Activated T-helper 17 cell treated with anti-CD3 and anti-CD28 coated beads, Interleukin-2, amount 50 U/mL, for 72 hours (primary cell): ENCODE measurements at places on chromosomes 5 and 9.

DNA sequence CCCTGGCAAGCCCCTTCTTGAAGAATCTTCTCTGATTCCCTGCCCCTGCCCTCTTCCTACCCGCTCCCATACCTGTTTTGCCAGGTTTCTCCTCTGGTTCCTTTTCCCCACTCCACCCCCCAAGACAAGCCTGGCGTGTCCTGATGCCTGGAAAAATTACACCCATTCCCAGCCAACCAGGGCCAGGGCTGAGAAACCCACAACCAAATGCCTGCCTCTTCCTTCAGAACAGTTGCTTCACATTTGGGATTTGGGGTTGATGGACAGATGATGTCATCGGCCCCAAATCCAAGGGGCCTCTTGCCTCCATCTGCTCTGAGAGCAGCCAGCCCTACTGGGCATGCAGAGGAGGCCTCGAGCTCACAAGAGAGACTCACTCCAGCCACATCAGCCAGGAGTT is 8.8 kb upstream of the NEK6 start:
- ATAC-seq: no peak

DNA sequence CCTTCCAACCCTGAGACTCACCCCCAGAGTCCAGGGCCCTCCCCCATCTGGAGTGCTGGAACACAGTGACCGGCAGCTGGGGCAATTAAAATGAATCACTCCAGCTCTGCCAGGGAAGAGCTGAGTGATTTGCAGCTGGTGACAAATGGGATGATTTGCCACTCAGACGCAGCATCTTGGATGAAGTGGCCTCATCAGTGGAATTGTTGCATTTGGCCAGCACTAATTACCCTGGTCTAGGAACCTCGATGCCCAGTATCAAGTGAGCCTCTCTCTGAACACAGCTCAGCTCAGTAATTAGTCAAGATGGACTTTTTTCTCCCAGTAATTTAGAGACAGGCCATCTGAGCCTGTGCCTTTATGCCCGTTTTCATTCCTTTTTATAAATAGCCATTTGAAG is 259.5 kb downstream of the GRIA1 start:
- ATAC-seq: no peak

- peak; percentile 0 for ATAC-seq
Observed at GRCh38 chr9:84758817-84759216, 89.3 kb downstream of the NTRK2 start.

DNA sequence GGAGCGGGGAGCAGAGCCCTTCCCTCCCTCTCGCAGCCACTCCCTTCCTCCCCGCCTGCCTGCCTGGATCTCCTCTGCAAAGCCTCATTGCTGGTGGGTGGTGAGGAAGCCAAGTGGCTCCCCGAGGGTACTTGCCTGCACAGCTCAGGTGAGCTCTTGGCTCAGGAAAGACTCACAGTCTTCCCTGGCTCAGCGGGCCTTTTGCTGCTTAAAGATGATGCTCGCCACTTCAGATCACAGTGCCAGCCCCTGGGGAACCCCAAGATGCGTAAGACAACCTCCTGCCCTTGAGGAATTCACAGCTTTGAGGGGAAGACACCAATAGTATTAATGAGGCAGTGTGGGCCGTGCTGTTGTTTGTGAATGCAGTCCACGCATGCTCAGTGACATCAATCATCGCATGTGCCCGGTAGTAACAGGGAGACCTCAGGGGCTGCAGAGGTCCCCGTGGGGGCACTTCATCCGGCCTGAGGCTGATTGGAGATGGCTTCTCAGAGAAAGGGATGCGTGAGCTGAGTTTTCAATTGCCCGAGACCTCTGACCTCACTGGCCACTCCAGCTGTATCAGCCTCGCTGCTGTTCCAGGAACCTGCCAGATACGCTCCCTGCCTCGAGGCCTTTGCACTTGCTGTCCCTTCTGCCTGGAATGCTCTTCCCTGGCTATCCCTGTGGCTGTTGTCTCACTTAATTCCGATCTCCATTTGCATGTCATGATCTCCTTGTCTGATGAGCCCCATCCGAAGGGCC is 36.8 kb downstream of the ERGIC1 start:
- ATAC-seq: no peak

DNA sequence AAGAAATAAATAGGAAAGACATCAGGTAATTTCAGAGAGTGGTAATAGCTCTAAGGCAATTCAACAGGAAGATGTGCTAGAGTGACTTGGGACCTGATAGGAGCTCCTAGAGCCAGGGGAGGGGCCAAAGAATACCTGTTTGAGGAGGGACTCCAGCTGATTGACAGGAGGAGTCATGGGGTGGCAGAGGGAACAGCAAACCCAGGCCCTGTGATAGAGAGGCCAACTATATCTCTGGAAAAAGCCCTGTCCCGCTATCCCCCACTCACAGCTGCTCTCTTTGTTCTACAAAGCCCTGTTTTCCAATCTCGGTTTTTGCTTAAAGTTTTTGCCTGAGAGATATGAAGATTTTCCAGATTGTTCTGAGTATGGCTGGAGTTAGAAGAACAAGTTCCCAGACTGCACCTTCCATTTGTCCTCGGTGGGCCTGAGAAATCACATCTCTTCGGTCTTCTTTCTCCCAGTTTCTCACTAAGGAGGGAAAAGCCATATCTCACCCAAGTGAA is 9.0 kb upstream of the NSD1 start:
- peak; percentile 74 for ATAC-seq

DNA sequence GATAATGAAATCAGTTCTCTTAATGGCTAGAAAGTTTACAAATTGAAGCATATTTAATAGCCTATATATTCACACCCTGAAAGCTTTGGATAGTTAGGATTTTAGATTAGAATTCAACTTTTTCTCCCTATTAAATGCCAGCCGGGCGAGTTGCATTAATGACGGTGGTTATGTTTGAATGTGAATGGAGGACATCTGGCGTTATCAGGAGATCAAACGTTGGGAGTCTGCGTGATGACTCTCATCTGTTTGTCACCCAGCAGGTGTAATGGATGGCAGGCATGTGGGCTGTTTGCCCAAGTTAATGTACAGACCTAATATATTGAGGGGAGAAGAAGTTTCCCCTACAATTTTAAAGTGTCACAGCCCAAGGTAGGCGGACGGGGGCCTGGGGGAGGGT is 1227.7 kb upstream of the WWC1 start:
- no peak for ATAC-seq

DNA sequence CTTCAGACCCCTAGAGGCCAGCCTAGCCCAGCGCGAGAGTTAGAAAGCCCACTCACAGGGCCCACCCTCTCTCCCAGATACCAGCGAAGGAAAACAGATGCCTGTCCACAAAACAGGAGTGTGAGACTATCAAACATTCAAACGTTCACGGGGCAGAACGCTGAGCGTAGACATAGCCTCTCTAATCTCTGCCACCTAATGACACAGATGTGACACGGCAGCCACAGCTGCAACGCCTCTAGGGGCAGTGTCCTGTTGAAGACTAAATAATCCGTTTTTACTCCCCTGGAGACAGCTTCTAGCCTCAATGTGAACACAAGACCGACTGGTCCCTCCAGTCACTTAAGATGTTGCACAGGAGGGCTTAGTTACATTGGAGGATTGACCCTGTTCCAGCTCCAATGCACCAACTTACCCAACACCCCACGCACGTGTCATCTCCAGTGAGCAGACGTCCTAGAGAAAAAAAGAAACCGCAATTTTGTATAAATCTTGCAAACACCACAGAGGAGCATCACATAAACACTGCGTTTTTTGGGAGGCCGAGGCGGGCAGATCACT is 14.3 kb downstream of the DIPK1B start:
- ATAC-seq: peak; percentile 22

- ATAC-seq: no peak
Observed at GRCh38 chr5:77168161-77168878, 42.2 kb upstream of the PDE8B start.

GRCh38 chr5:93364378-93364777 is 216.6 kb downstream of the NR2F1-AS1 start:
- ATAC-seq: no peak

- no peak for ATAC-seq
Observed at GRCh38 chr5:57761513-57761912, 278.9 kb upstream of the ACTBL2 start.

GRCh38 chr5:125559296-125559695 is 812.9 kb upstream of the ZNF608 start:
- ATAC-seq: no peak

DNA sequence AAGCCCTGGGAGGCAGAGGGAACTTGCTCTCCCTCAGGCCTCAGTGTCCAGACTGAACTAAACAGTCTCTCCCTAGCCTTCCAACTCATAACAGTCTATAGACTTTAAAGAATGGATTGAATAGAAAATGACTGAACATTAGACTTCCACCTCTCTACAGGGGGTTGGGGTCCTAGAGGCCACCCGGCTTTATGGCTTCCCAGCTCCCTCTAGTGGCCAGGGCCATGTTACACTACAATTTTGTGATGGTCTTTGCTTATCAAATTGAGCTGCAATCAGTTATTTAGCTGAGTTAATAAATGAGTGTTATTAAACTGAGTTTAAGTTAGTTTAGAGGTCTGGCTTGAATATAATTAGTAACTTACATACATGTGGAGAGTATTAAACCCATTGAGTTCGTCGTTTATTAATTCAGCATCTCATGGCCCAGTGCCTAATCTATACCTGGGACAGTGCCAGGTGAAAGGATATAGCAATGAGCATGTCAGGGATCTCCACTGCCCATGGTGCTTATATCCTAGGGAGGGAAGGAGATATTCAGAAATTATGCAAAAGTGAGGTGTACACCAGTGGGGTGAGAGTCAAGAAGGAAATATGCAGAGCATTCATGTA is 105.2 kb downstream of the SH3TC2 start:
- ATAC-seq: peak; percentile 44

DNA sequence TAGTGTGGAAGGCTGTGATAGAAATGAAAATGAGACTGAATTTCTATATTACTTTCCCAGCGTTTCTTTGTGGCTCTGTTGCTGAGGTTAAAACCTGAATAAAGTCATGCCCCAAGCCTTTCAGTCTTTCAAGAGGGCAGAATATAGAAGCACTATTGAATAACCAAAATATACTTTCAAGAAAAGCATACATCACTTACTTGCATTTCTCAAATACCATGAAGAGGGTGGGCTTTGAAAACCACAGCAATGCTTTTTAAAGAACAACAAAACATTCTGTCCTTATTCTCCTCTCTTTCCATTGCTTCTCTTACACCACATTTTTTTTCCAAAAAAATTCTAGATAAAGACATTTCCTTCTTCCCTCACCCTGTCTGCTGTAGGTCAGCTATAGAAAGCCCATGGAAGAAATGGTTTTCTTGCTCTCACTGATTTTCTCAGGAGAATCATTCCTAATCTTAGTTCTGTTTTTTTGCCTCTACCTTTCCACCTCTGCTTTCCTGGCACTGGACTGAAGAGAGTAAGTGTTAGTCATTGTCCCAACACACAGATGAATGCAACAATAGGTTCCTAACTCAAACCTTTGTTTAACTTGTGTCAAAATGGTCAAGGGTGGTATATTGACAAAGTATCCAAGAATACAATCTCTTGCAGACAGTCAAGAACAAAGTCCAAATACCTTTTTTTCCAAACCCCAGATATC is 51.6 kb downstream of the NUDT12 start:
- no peak for ATAC-seq

GRCh38 chr5:65108786-65109743 is 340.3 kb downstream of the CWC27 start:
- ATAC-seq: no peak

- ATAC-seq: no peak
Observed at GRCh38 chr5:138000102-138000723, 32.7 kb downstream of the FAM13B start.

GRCh38 chr5:36459176-36460135 is 146.9 kb upstream of the SLC1A3 start:
- ATAC-seq: peak; percentile 44

GRCh38 chr5:94793816-94794198 is 175.3 kb downstream of the SLF1 start:
- peak; percentile 85 for ATAC-seq

- no peak for ATAC-seq
Observed at GRCh38 chr5:143800715-143801114, 11.2 kb upstream of the HMHB1 start.
